Amygdala (tissue), 56 donors: ENCODE measurements at places on chromosomes 3 and 15.

DNA sequence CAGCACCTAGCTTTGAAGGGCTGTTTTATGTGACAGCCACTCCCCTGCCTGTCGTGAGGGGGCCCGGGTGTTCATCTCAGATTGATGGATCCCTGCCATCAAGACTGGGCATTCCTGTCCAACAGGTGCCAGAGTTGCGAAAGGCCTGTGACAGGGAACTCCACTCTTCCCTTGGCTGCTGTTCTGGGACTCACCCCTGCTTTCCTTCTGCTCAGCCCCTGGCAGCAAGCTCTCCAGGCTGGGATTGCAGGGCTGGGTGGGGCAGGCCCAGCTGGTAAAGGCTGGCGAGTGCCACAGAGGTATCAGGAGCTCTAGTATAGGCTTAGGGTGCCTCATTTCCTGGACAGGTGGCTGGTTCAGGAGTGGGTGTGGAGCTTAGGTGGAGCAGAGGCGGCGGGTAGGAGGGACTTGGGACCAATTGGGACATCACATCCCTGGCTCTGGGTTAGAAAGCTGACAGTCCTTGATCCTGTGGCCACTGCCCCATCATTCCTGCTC lies at the start of gene PLA2G4B:
Gene PLA2G4B, plus strand, starts transcription at position 448 of the 498 bp plus-strand sequence. CDS start 67 bp downstream, outside the sequence.
- DNase-seq = no peak

DNA sequence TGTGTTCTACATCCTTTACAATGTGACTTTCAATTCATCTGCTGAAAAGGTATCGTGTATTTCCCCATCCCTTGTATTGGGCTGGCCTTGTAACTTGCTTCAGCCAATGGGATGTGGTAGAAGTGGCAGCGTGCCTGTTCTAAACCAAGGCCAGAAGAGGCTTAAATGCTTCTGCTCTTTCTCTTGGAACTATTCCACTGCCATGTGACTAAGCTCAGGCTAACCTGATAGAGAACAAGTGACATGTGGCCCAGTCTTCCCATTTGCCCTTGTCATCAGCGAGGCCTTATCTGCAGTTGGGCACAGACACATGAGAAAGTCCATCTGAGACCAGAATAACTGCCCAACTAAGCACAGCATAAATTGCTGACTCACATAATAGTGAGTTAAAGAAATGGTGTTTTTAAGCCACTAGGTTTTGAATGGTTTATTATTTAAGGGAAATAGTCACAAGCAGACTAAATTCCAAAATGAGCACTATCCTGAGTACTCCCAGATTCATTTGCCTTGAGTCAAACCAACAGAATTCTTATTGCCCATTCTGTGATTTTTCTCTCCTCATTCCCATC lies 230.2 kb downstream of the CPNE4 start:
- DNase-seq = no peak

DNA sequence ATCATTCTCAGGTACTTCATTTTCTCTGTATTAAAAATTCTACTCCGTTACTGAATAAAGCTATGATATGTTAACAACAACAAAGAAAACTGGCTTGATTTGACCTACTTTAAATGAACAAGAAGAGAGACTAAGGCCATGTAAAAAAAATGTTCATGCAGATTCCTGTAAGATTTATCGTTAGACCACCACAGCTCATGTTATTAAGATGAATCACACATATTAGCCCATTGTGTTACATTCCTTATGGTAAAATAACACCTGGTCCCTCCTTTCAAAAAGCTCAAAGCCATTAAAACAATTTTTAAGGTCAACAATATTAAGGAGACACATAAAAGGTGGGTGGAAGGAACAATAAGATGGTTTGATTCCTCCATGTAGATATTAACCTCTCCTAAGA lies 6.3 kb downstream of the THOC7 start:
- no peak for DNase-seq

GRCh38 chr3:120560304-120561250 lies 35.6 kb upstream of the NDUFB4 start:
- DNase-seq = no peak

DNA sequence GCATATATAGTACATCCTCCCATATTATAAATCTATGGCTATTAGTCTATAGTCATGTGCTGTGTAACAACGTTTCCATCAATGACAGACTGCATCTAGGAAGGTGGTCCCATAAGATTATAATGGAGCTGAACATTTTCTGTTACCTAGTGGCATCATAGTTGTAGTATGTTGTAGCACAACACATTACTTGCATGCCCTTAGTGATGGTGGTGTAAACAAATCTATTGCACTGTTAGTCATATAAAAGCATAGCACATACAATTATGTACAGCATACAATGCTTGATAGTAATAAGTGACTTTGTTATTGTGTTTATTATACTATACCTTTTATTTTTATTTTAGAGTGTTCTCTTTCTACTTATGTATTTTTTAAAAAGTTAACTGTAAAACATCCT lies 37.4 kb upstream of the TNFSF10 start:
- DNase-seq = no peak

DNA sequence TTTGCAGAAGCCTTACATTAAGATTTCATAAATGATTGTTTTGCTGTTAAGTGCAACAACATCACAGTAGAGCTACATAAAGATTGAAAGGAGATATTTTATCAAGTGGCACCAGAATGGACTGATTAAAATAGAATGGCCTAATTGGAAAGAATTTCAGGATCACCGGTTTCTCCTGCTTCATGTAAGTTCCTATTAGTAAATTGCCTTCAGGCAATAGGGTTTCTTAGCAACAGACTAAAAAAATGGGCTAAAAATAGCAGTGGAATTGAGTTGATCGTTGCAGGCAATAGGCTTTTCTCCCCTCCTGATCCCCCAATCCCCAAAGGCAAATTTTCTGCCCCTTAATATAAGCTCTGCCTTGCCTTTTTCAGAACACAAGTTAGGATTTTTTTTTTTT lies 917 bp downstream of the LNP1 start:
- no peak for DNase-seq

GRCh38 chr3:23952646-23953045 lies 7.6 kb downstream of the NR1D2 start:
- DNase-seq = no peak

DNA sequence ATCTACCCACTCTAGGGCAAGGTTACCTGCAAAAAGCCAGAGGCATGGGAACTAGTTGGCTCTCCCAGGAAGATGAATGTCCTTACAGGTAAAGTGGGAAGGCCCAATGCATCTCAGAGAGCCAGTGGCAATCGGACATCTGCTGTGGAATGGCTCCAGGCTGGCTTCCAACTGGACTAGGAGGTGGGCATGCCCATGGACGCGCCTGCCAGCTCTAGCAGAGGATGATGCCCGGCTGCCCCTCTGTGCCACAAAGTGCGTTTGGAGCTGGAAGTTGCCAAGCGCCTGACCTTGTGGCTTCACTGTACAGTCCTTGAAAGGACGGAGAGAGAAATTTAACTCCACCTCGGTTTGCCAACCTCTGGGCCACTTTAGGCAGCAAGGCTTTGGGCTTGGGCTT lies 84.4 kb downstream of the NR2F2 start:
- DNase-seq = no peak

DNA sequence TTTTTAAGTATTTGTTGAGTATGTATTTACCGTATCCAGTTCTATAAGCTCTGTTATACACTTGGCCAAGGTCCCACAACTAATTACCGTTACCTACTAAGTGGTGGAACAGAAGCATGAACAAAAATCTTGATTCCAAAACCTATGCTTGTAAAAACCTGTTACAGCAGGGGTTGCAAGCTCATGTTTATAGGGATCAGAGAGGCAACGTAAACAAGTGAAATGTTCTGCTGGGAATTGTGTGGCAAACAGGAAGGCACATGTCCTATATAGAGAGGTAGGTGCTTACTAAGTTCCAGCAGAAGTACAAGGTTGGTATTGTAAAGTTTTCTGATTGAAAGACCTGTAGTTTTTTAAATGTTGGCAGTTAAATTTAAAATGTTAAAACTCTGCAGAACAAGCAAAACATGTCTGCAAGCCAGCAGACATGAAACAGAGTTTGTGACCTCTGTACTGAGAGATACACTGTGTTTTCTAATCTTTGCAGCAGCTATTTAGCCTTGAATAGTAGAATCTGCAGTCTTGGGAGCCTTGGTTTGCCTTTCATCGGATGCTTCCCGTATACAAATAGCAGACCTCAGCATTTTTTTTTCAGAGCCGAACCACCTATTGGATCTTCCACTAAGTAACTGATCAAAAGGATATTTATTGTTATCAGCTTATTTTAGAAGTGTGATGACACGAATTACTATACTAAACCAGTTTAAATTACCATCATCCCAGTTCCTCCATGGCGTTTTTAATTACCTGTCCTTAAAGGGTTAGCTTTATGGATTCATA lies 11.4 kb downstream of the IREB2 start:
- DNase-seq = no peak
